ENCODE measurements at places on chromosomes 13 and 19.
A peak's percentile ranks its signal among the peaks of the same experiment; 100 is the strongest.

DNA sequence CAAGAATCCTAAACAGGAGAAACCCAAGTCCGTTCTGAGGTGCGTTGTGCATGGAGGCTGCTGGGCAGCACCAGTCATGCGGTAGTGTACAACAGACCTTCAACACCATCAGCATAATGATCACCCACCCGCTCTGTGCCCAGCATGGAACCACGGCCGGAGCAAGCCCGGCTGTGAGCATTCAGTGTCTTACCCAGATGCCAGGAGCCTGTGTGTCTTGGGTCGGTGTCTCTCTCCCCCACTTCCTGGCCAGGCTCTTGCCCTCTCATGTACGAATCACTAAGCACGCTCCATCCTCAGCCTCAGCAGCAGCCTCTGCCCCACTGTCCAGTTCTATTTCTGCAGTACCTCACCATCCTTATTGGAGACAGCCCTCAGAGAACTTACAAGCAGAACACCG lies 231.6 kb upstream of the IRS2 start:
- no peak for DNase-seq

GRCh38 chr13:32911506-32911905 lies 104.7 kb upstream of the KL start:
- DNase-seq = no peak

- no peak for DNase-seq
Observed at GRCh38 chr13:92560883-92561282, 665.7 kb upstream of the GPC6 start.

DNA sequence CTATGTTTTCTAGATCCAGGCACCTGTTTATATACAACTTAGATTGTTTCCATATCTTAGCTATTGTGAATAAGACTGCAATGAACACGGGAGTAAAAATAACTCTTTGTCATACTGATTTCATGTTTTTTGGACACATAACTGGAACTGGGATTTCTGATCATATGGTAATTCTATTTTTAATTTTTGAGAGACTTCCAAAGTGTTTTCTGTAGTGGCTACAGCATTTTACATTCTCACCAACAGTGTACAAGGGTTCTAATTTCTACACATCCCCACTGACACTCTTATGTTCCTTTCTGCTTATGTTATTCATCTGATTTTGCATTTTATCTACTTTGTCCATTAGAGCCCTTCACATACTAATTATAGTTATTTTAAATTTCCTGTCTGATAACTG lies 1152.9 kb downstream of the SLITRK1 start:
- DNase-seq = no peak

DNA sequence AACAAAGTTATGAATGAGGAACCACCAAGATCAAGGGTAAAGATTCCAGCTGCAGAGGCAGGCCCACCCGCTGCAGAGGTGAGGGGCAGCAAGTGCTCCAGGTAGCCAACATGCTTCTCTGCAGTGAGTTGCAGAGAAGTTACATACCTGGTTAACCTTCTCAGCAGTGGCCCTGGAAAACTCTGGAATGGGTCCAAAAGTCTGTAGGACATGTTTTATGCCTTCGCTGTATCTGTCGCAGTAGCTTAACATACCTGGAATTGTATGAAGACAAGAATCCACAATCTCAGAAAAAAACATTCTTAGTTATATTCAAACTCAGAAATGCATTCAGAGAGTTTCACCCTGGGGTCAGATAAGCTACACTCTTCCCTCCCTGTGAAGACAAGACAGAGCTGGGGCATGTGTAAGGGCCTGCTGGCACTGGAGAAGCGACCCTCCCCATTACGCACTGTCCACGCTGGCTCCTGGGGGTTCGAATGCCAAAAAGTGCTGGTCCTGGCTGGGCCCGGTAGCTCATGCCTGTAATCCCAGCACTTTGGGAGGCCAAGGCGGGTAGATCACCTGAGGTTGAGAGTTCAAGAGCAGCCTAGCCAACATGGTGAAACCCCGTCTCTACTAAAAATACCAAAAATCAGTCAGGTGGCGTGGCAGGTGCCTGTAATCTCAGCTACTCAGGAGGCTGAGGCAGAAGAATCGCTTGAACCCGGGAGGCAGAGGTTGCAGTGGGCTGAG lies 121.0 kb downstream of the CRYL1 start:
- DNase-seq = no peak

DNA sequence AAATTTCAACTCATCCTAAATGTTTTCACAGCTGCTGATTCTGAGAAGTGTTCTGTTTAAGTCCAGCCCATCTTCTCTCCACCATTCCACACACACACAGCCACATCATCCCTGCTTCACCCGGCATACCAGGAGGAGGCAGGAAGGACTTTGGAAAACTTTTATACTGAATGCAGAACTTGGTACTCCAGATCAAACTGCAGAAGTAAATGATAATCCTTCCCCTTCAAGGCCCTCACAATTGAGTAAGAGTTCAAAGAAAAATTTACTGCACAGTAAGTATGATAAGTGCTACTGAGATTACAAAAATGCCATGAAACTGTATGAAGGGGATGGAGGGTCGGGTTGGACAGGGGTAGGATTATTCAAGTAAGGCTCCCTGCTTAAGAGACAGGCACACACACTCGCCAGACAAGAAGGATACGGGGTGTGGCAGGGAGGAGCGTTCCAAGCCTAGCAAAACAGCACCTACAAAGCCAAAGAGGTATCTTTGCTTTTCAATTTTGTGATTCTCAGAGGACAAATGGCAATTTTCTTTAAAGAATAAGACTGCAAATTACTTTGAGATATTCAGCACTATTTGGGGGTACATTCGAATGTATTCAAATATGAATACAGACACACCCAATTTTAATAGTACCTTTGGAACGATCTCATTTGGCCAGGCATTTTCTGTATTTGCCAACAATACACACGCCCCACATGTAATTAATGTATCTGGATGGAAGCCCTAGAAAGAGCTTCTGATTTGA lies 2.5 kb downstream of the USP12 start:
- no peak for DNase-seq

DNA sequence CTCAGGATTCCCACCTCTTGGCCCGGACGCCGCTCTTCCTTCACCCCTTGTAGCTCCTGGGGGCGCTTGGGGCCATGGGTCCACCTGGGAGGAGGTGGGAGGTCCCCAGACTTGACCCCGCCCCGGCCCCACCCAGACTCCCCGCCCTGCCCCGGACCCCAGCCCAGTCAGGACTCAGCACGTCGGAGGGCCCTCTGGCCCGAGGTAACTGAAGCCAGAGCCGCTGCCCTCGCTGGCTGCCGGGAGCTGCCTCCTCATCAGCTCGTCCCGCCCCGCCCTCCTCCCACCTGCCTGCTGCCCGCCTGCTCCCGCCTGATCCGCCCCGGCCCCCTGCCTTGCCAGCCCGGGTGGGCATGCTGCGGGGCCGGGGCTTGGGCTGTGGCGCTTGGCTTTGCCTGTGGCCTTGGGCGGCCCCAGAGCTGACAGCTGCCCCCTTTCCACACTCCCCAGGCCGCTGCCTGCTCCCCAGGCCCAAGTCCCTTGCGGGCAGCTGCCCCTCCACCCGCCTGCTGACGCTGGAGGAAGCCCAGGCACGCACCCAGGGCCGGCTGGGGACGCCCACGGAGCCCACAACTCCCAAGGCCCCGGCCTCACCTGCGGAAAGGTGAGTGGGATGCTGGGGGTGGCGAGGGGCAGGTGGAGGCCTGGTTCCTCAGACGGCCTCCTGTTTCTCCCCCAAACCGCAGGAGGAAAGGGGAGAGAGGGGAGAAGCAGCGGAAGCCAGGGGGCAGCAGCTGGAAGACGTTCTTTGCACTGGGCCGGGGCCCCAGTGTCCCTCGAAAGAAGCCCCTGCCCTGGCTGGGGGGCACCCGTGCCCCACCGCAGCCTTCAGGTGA lies 9.4 kb downstream of the ARHGAP33 start:
- DNase-seq = no peak

- DNase-seq = no peak
Observed at GRCh38 chr19:1393841-1394240, 7.5 kb downstream of the GAMT start.

- peak; percentile 8 for DNase-seq
Observed at GRCh38 chr13:45615501-45616101, at the start of gene ERICH6B. ERICH6B (minus strand) TSS chr13:45615739; CDS start chr13:45597005, 18,734 bp downstream.

DNA sequence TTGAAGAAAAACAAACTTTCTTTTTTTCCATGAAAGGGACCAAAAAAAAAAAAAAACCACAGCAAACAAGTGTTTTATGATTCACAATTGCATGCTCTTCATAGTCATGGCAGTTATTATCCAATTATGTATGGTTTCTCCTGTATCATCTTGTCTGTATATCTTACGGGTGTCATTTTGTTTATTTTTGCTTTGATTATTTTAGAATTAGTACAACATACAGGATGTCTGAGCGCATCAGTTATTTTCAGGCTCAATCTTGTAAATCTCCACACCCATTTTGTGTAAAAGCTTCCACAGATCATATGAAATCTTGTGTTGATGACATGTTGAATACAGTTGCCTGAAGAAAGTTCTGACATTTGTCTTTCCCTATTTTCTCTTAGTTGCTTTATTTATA lies 280.3 kb downstream of the KLF5 start:
- DNase-seq = no peak

DNA sequence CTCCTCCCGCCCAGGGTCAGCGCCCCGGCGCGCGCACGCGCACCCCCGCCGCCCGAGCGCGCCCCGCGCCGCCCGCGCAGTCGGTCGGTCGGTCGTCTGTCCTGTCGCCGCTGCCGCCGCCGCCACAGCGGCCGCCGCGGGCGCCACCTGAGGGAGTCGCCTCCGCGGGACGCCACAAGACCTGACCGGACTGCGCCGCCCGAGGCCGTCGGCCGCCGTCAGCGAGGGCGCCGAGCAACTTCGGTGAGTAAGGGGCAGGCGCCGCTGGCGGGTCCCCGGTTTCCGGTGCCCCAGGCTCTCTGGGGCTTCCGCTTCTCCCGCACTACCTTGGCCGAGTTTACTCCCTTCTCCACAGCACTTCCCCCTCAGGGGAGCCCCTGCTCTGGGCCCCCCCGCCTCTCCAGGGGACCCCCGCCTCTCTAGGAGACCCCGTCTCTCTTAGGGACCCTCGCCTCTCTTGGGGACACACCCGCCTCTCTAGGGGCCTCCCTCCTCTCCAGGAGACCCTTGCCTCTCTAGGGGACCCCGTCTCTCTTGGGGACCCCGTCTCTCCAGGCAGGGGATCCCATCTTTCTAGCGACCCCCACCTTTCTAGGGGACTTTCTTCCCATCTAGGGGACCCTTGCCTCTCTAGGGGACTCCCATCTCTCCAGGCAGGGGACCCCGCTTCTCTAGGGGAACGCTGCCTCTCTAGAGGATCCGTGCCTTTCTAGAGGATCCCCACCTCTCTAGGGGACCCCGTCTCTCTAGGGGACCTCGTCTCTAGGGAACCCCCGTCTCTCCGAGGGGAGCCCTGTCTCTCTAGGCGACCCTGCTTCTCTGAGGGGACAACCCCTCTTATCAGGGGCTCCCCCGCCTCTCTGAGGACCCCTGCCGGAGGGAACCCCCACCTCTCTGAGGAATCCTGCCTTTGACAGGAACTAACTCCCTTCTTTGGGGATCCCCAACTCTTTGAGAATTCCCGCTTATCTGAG lies 19.3 kb upstream of the GATAD2A start:
- no peak for DNase-seq

DNA sequence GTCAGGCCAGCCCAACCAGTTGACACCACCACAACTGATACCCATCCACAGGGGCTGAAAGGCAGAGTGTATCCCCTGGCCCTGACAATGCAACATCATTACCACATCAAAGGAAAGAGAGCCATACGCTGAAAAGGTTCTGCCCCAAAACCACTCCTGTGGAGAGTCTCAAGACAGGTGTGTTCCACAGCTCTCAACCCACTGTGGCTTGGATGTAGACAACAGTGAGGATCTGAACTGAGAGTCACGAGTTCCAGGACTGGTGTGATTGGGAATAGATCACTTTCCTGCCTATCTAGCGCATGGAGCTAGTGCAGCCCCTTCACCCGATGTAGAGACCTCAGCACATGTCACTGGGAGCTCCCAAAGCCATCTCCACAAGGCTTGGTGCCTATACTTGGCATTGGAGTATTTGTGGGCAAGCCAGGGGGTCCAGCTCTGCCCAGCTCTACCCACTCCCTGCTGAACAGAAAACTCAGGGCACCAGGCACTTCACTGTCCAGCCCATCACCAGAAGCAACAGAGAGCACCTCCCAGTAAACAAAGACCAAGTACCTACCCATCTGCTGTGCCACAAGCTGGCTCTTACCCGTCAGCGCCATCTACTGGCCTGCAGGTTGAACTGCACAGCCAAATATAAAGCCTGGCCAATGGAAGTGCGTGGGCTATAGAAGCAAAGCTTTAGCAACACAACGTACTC lies 579.5 kb downstream of the UQCRFS1 start:
- DNase-seq = no peak

GRCh38 chr13:23433171-23434153 lies at the start of gene SACS:
SACS (minus strand) TSS chr13:23433702; CDS start chr13:23411239, 22,463 bp downstream.
- DNase-seq = peak; percentile 32

- no peak for DNase-seq
Observed at GRCh38 chr19:32164384-32164992, 180.9 kb upstream of the ZNF507 start.

DNA sequence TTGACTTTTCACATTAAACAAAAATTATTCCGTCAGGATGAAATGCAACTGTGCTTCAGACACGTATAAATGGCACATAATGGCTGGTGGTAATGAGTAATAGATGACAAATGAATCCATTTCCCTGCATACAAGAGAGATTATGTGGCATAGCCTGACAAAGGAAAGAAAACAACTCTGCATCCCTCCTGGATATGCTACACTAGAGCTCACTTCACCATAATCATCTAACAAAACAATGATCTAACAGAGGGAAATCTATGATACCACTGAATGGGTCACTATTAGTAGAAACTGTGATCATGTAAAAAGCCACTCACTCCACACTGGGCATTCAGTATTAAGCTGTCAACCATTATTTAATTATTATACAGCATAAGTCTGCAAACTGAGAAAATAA lies 1498.4 kb downstream of the EFNB2 start:
- no peak for DNase-seq

DNA sequence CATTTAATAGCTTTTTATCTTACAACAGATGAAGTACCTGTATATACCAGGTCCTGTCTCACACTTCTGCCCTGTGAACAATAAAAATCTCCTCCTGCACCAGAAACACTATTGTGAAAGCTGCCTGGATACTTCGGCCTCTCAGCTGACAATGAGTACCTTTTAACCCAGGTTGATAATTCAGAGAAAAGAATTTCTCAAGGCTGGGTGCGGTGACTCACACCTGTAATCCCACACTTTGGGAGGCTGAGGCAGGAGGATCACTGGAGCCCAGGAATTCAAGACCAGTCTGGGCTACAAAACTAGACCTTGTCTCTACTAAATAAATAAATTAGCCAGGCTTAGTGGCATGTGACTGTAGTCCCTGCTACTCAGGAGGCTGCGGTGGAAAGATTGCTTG lies 65.3 kb upstream of the TM9SF2 start:
- DNase-seq = no peak

DNA sequence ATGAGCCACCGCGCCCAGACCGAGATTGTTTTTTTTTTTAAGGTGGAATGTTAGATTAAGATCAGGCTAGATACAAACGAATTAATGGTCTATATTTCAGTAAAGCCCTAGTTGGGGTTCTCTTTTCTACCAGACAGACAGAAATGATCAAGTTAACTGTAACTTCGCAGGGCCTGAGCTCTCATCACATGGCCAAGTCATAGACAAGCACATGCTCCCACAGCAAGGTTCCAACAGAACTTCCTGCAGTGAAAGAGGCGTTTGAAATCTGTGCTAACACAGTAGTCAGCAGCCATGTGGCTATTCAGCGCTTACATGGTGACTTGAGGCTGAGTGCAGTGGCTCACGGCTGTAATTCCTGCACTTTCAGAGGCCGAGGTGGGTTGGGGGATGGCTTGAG lies 34.7 kb upstream of the SEMA6B start:
- DNase-seq = no peak

- no peak for DNase-seq
Observed at GRCh38 chr13:45768656-45769479, 66.7 kb downstream of the CBY2 start.

- DNase-seq = no peak
Observed at GRCh38 chr13:109166804-109167203, 537.4 kb downstream of the MYO16 start.

Measured in anterior cingulate cortex (tissue), 58 donors.